Fibroblast of pulmonary artery (primary cell): ENCODE measurements at places on chromosomes 6 and 20.

GRCh38 chr6:134517145-134517658, 199.3 kb upstream of the SGK1 start:
- peak; percentile 96 for DNase-seq

- no peak for DNase-seq
Observed at GRCh38 chr6:124772733-124773319, 189.4 kb upstream of the RNF217 start.

DNA sequence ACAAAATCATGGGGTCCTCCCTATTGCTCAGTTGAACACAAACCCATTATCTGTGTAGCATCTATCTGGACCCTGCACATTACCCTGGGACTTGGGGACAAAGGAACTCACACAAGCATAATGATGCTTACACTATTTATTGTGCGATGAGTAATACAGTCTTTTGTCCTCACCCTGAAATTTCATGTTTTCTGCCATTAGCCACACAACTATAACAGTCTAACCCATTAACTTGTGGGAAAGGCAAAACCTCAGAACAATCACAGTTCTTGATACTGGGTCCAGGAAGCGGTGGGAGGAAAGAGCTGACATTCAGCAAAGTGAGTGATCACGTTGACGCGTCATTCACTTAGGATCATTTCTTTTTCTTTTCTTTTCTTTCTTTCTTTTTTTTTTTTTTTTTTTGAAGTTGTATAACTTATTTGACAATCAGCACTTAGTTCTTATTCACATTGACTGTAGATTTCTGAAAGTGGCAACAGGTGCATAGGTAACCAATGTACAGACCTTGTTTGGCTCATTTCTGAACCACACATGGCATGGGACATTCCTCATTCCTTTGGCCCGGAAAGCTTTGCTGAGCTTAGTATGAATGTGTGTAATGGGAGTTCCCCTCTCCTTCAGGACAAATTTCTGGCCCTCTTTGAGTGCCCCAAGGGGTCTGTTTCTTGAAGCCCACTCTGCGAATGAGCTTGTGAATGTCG, 94.8 kb upstream of the CNKSR3 start:
- DNase-seq: no peak

- no peak for DNase-seq
Observed at GRCh38 chr6:142178129-142178528, 31.1 kb downstream of the VTA1 start.

DNA sequence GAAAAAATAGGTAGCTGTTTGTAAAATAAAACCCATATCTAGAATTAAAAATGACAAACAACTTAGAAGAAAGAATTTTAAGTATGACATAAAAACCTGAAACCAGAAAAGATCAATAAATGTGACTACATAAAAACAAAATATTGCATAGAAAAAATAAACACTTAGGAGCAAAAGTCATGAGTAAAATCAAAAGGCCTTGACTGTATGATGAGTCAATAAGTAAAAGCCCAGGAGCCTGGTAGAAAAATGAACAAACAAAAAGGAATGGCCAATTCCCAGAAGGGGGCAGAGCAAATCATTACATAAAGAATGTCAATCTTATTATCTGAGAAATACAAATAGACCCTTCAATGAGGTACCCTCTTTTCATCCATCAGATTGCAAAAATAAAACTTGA, 20.7 kb upstream of the ENPP1 start:
- no peak for DNase-seq

DNA sequence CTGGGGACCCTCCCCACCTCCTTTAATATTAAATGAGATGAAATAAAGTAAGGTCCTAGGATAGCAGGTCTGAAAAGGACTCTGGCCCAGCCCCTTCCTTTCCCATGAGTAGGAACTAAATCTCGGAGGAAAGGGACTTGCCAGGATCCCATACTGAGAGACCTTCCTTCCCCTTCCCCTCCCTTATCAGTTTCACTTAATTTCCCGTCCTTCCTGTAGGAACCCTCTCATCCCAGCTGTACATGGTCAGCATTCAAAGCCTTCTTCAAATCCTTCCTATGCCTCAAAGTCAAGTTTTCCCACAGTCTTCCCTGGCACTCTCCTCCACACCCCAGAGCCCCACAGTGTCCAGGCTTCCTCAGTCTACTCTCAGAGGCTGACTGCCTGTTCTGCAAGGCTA, 71.3 kb upstream of the MYL9 start:
- no peak for DNase-seq

DNA sequence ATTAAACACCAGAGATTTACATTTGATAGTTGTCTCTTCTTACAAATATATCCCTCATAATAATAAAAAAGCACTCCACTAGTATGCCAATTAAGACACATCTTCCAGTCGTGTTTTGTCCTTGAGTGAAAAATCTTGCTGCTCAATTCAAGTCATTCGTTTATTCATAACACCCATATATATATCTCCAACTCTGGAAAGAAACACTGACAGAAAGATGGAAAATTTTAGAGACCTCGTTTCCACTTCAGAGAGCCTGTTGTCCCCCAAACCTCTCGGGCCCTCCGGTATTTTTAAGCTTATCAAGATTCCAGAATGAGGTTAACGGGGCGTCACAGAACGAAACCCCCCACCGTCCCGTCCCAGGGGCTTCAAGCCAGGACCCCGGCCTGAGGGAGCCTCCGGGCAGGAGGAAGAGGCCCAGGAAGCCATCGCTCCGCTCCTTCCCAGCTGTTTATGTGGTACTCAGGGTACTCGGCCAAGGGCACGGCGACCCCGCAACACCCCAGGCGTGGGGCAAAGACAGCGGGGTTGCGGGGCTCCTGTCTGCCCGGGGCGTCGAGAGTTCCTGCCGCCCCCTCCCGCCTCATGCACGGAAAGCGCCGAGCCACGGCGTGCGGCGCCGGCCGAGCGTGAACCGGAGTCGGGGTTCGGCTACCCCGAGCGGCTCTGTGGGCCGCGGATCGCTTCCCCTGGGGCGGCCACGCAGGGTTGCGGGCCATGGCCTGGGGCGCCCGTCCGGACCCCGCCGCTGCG, 623 bp upstream of the SNX9 start:
- DNase-seq: no peak

DNA sequence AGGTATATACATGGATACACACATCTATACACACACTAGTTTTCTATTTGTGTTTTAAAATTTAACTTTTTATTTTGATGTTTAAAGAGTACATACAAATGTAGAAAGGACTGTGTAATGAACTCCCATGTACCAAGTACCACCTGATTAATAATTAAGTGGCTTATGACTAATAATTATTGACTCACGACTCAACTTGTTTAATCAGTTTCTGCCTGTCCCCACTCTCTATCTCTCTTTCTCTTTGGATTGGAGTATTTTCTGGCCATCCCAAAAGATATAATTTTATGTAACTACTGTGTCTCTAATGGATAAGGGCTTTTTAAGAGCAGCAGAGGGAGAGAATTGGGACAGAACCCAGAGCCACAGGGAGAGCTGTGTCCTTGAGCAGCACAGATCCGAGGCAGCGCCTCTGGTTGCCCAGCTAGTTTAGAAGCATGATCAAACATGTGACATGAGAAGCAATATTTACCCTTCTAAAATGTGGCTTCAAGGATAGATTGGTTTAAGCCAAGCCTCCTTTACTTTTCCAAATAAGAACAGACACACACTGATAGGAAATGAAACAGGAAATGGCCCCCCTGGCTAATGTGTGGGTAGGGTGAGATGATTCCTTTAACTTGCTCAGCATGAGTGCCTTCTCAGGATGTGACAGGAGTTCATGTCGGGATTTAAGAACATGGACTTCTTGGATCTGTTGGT, 81.0 kb downstream of the ERMARD start:
- peak; percentile 10 for DNase-seq
